AML-193 (cell line): ENCODE measurements at places on chromosomes 3 and 15.

GRCh38 chr3:152054315-152054714 lies 180.9 kb downstream of the SUCNR1 start:
- DNase-seq, result no peak

DNA sequence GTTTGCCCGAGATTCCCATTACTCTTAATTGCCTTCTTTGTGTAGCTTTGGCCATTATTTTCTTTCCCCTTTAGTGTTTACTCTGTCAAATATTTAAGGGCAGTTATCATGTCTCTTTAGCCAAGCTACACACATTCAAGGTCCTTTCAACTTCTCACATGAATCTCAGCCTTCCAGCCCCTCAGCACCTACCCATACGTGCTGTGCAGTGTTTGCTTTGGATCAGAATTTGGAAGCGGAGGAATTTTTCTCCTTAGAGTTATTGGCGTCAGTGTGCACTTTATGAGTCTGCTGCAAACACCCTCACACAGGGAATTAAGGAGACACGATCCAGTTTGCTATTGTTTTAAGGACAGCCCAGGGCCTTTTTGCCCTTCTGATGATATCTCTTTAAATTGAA lies 231.6 kb downstream of the CACNA2D3 start:
- no peak for DNase-seq

DNA sequence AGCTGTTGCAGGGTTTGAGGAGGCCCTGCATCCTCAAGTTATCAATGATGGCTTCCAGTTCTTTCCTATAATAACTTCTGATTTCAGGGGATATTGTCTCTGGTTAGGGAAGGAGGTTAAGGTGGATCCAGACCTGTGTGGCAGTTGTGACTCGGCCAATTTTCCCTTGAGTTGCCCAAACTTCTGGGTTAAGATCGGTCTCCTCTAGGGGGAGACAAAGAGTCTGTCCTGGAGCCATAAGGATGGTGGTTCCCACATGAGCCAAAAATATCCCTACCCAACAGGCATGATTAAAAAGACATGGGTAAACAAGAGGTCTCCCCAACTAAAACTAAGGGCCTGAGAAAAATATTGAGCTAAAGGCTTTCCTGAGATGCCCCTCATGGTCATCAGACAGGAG lies 227.5 kb upstream of the MDFIC2 start:
- no peak for DNase-seq

GRCh38 chr3:37217098-37217849 lies 42.9 kb upstream of the LRRFIP2 start:
- no peak for DNase-seq

DNA sequence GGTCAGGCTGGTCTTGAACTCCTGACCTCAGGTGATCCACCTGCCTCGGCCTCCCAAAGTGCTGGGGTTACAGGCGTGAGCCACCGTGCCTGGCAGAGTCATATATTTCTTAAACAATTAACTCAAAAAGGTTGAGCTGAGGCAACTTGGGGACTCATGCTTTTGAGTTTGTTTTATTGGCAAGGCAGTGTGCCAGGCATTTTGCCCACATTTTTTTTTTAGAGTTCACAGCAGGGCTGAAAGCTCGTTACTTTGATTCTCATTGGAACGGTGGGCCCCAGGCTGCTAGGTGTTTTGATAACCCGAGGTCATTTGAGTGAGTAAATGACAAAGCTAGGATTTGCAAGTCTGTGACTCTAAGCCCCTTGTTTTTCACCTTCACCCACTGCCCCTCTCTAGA lies 76.2 kb downstream of the CCK start:
- no peak for DNase-seq

- DNase-seq, result no peak
Measured at GRCh38 chr15:44883199-44883877, 73.1 kb upstream of the TERB2 start.

- no peak for DNase-seq
Measured at GRCh38 chr3:123105201-123106189, 38.7 kb downstream of the PDIA5 start.

DNA sequence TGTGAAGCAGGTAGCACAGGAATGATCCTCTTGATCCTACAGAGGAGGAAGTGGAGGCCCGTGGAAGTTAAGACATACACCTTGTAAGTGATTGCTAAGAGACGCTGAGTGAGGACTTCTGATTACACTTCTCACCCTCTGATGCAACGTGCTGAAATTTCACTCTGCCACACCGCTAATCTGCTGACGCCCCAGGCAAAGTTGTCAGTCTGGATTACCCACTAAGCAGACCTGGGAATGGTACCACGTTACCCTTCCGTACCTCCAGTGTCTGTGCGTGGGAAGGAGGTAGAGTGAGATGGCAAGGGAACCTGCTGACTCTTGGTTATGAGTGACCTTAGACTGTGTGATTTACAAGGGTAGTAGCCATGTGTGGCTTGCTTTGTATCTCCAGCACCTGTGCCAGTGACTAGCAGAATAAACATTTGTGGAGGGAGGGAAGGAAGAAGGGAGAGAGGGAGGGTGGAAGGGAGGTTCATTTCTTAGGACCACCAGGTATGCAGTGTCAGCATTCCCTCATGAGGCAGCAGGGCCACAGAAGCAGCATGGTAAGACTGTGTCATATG lies 115.0 kb downstream of the ALDH1A2 start:
- DNase-seq, result no peak

DNA sequence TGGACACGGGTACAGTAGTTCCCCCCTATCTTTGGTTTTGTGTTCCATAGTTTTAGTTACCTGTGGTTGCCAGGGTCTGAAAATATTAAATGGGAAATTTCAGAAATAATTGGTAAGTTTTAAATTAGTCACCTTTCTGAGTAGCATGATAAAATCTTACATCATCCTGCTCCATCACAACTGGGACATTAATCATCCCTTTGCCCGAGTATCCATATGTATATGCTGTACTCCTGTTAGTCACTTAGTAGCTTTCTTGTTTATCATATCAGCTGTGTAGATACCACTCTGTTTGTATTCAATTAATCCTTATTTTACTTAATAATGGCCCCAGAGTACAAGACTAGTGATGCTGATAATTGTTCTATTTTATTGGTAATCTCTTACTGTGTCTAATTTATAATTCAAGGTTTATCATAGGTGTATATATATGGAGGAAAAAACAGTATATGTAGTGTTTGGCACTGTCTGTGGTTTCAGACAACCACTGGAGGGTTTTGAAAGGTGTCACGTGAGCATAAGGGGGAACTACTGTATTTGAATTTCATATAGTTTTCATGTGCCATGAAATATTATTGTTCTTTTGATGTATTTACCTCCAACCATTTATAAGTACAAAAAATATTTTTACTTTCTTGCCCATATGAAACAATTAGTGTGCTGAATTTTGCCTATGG lies 41.4 kb downstream of the CTDSPL2 start:
- no peak for DNase-seq

- no peak for DNase-seq
Measured at GRCh38 chr3:195198426-195199346, 72.3 kb downstream of the XXYLT1 start.

- peak; percentile 11 for DNase-seq
Measured at GRCh38 chr15:29270169-29270955, 740 bp upstream of the NSMCE3 start.

- no peak for DNase-seq
Measured at GRCh38 chr3:55264919-55265318, 222.2 kb downstream of the WNT5A start.

DNA sequence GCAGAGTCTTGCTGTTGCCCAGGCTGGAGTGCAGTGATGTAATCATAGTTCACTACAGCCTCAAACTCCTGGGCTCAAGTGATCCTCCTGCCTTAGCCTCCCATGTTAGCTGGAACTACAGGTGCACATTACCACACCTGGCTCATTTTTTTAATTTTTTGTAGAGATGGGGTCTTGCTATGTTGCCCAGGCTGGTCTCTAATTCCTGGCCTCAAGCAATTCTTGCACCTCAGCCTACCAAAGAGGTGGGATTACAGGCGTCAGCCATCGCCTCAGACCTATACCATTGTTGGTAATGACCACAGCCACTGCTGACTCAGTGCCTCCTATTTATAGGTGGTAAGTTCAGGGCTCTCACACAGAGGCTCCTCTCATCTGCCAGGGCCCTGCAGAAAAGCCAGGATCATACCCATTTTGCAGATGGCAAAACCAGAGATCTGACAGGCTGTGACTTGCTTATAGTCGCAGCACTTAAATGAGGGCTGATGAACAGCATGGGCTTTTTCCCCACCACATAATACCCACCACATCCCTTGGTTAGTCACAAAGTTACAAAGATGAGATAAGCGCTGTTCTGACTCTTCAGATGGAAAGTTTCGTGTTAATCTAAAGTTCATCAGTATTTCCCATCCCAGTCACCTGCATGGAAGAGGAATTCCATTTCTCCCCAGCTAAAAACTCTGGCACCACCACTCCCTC lies 21.8 kb upstream of the SPATA12 start:
- DNase-seq, result no peak

DNA sequence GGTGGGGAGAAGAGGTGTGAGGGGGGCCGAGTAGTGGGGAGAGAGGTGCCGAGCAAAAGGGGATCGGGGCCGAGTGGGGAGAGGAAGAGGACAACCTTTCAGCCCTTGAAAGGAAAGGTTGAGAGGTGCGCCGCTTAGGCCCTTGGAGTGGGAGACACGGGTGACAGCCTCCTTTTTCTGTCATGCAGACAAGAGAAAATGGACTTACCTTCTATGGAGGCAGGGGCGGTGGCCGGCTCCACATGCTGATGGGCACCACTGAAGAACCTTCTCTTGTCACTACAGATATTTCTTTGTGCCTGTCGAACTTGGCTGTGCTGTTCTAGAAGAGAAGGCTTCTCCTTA lies 421 bp downstream of the KLHL18 start:
- DNase-seq, result peak; percentile 28

DNA sequence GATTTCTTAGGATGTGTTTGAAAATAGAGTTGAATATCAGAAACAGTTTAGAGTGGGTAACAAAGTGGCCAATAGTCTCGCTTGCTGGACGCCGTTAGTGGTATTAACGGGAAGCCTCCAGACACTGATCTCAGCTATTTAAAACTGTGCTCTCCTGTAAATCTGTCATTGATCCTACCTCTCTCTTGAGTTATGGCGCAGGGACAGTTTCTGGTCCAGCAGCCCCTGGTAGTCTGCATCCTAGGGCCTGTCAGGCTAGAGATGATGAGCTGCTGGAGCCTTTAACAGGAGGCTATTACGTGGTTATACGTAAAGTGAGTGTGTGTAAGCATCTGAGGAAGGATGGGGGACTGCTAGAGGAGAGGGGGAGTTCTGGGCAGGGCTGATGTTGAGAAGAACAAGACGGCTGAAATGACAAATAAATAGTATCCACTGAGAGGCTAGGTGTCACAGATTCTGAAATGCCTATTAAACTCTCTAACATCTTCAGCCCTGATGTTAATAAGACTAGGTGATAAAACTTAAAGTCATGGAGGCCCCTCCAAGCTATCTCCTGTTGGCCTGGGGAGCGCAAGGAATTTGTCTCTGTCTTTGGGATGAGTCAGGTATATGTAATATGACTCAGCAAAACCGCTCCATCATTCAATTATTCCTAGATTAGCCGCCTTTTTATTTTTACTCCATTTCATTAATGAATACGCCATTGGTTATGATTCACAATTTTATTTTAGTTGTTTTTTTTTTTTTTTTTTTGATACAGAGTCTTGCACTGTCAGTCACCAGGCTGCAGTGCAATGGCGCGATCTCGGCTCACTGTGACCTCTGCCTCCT lies 155.7 kb downstream of the GREM1 start:
- no peak for DNase-seq

DNA sequence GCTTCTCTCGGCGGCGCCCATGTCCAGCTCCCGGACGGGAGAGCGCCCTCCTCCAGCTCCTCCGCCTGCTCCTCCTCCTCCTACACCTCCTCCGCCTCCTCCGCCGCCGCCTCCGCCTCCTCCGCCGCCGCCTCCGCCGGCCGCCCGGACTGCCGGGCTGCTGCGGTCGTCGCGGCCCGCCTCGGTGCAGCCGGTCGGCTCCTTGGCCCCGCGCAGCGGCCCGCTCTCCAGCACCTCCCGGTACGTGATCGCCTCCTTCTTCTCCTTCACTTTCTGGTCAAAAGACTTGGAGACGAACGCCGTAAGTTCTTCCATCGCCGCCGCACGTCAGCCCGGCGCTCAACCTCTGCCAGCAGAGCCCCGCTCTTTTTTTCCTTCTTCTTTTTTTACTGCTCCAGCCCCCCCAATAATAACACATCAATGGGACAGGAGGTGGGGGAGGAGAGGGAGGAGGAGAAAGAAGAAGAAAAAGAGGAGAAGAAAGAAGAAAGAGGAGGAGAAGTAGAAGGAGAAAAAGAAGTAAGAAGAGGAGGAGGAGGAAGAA lies 438 bp downstream of the SHOX2 start:
- DNase-seq, result no peak

- no peak for DNase-seq
Measured at GRCh38 chr15:32908872-32909271, 191.1 kb downstream of the GREM1 start.

- no peak for DNase-seq
Measured at GRCh38 chr15:50148362-50148963, 29.4 kb upstream of the ATP8B4 start.

DNA sequence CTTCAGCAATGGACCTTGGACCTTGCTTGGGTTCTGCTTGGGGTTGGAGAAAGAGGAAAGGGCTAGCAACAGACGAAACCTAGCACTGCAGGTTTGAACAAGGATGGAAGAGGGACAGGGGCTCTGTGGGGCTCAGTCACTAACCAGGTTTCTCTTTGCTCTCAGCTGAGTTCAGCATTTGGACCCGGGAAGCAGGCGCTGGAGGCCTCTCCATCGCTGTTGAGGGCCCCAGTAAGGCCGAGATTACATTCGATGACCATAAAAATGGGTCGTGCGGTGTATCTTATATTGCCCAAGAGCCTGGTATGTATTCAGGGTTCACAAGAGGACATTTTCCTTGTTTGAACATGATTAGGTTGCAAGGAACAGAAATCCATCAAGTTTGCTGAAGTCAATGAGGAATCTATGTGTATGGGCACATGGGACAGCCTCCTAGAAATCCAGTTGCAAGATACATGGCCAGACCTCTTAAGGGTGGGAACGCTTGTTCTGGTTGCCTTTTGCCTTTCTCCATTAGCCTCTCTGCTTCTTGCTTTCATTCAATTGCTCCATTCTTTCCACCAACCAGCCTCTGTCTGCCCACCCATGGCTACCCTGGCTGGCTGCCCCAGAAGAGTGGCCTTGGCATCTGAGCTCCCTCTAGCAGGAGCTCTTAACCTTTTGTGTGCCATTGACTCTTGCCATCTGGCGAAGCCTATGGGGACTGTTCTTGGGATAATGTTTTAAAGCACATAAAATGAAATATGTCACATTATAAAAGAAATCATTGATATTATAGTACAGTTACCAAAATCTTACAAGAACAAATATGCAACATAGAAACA lies 55.9 kb downstream of the DNASE1L3 start:
- no peak for DNase-seq

DNA sequence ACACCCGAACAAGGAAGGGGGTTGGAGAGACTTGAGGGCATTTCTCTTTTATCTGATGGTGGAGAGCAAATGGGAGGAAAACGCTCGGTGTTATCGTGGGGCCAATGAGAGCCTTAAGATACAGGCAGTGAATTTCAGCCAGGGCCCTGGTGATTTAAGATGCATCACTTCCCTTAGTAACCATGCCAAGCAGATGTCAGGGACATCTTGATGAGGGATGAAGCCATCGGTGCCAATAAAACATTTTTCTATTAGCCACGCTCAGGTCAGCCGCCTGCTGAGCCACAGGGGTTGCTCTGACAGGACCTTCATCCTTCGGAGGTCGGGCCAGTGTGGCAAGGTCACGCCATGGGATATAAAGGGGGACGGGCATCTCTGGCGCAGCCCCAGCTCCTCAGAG lies 10.6 kb downstream of the IQSEC1 start:
- DNase-seq, result no peak

- DNase-seq, result no peak
Measured at GRCh38 chr15:83545804-83546511, 98.8 kb downstream of the SH3GL3 start.
